ENCODE measurements at places on chromosomes 7 and 10.

- no peak for DNase-seq
Measured at GRCh38 chr7:146781352-146782116, 664.9 kb downstream of the CNTNAP2 start.

DNA sequence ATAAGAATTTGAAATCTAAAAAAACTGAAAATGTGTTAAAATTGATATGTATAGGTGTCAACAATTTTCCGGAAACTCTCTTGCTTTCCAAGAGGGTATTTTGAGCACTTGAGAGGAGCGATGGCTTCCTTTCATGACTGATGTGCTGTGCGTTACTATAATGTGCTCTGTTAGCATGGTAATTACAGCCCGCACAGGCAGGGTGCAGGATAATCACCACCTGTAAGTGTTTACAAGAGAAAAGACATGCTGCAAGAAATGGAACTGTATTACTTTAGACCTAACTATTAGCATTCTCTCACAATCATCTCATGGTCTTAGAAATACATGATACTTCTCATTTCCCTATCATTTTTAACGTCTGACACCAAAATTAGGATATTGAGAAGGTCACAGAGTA lies 92.4 kb upstream of the ADARB2 start:
- no peak for DNase-seq

DNA sequence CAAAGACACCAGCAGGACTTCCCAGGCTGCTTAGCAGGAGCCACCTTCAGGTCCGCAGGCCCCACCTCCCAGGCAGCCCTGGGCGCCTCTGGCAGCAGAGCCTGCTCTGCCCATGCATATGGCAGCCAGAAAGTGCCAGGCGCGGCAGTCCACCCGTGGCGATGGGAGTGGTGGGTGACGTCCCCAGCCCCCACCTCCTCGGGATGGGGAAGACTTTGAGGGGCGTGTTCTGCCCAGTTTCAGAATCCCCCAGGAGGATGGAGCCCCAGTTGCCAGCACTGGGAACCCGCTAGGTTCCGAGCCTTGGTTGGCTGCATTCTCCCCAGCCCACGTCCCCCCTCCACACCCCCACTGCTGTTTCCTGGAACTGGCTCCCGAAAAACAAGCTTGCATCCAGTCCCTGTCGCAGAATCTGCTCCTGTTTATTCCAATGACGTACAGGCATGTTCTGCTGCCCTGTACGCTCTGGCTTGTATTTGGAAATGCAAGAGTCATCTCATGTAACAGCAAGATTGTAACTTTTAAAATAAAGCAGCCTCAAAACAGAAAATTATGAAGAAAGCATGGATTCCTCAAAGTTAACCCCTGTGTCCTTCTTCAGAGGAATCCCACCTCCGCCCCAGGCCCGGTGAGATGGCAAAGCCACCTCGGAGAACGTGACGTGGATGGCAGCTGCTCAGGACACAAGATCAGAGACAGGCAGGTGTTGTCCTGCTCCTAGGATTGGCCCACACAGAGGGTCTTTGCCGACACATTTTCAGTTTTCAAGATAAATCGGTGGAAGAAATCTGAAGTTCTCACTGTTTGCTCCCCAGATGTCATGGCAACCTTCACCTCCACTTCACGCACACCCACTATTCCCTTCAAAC lies 87.8 kb upstream of the PPP2R2D start:
- no peak for DNase-seq

GRCh38 chr7:17942231-17942630 lies 1.9 kb upstream of the SNX13 start:
- DNase-seq: no peak

GRCh38 chr7:142175594-142175993 lies 64.1 kb downstream of the MGAM2 start:
- no peak for DNase-seq

DNA sequence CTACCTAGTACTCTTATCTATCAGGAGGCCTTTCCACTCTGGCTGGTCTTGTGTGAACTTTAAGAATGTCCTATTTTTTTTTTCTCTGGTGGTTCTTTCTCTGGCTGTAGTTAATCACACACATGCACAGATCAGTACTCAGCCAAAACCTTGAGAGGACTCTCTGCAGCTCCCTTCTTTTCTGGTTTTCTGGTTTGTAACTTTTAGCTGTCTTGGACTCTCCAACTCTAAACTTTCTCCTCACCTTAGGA lies 54.9 kb upstream of the HELLS start:
- DNase-seq: no peak

GRCh38 chr7:1555813-1556543 lies at the start of gene TMEM184A:
Gene TMEM184A, minus strand, starts transcription at chr7:1556205. Its CDS starts 721 bp downstream, at chr7:1555484.
- no peak for DNase-seq

DNA sequence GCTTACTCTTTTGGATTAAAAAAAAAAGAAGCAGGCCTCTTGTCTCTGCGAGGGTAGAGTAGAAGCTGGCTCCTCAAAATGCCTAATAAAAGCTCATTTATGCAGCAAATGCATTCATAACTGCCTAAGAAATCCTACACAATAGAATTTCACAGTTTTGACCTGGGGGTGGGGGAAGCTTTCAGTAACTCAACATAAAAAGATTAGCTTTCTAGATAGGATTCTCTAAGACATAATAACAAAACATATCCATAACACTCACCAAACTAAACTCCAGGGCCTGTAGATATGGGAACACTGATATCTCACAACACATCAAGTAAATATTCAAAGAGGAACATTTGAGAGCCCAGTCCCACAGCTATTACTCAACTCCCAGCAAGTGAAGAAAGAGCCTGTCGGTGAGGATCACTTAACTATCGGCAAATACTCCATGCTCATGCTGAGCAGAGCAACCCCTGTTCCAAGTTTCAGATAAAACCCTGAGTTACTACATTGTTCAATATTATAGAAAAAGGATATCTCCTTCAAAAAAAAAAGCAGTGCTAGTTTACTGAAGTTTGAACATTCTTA lies 88.1 kb downstream of the COBL start:
- DNase-seq: no peak

Measured in activated naive CD4-positive, alpha-beta T cell (primary cell).